ENCODE measurements at places on chromosomes 6 and 20.

- no peak for DNase-seq
Measured at GRCh38 chr6:123780021-123780420, 23.6 kb upstream of the NKAIN2 start.

GRCh38 chr20:63692436-63693082, 3.9 kb upstream of the TNFRSF6B start:
- DNase-seq: no peak

- no peak for DNase-seq
Measured at GRCh38 chr6:169472786-169473416, 219.3 kb upstream of the THBS2 start.

DNA sequence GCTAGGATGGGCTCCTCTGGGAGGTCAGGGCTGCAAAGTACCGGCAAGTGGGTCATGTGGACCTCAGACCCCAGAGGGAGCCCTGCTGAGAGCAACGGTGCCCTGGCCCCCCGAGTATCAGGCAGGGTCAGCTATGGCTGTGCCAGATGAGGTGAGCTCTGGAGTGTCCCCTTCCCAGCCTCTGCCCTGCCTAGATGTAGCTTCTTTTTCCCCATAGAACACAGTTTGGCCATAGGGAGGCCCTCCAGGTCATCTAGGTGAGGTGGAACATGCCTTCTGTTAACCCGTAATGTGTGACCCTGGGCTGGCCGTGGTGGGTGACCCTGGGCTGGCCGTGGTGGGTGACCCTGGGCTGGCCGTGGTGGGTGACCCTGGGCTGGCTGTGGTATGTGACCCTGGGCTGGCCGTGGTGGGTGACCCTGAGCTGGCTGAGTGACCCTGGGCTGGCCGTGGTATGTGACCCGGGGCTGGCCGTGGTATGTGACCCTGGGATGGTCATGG, 21.2 kb upstream of the PCMTD2 start:
- no peak for DNase-seq

- DNase-seq: no peak
Measured at GRCh38 chr6:139172567-139172966, 37.7 kb downstream of the HECA start.

- DNase-seq: no peak
Measured at GRCh38 chr6:132714160-132714559, 305 bp upstream of the VNN1 start.

GRCh38 chr20:50758469-50758868, 27.1 kb downstream of the PARD6B start:
- no peak for DNase-seq

GRCh38 chr20:19291024-19291817, 78.8 kb downstream of the SLC24A3 start:
- DNase-seq: no peak

DNA sequence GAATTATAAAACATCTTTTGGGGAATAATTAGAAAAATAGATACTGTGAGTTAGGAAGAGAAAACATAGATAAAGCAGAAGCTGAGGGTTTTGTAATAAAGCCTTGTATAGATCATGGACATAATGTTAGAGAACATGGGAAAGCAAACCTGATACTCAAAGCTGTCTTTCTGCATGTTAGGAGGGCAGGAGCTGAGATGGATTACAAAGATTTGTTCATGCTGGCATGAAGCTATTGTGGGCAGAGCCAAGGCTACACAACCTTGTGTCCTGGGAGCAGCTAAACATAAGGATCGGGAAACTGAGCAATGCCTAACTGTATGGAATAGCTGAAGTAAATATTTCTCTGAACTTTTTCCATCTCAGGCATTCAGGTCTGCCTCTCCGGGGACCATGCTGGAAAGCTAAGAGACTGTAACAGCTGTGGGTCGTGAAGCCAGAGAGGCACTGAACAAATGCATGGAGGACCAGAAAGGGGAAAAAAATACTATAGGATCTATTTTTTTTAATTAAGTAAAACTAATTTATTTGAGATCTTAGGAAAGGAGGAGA, 28.2 kb upstream of the CNKSR3 start:
- DNase-seq: no peak

DNA sequence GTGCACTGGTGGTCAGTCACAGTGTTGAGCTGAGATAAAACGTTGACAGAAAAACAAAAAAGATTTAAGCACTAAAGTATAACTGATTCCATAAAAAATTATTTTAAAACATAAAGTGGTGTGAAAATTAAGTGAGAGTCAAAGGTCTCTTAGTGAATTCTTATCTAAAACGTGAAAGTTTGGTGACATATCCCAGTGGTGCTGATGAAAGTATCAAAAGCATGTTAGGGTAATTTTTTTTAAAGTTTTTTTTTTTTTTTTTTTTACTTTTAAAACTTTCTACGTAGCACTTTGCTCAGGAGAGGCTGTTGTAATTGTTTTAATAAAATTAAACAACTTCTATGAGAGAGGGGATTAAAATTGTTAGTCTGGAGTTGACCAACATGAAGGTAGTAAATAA, 65.6 kb upstream of the TMEM30A start:
- DNase-seq: no peak

DNA sequence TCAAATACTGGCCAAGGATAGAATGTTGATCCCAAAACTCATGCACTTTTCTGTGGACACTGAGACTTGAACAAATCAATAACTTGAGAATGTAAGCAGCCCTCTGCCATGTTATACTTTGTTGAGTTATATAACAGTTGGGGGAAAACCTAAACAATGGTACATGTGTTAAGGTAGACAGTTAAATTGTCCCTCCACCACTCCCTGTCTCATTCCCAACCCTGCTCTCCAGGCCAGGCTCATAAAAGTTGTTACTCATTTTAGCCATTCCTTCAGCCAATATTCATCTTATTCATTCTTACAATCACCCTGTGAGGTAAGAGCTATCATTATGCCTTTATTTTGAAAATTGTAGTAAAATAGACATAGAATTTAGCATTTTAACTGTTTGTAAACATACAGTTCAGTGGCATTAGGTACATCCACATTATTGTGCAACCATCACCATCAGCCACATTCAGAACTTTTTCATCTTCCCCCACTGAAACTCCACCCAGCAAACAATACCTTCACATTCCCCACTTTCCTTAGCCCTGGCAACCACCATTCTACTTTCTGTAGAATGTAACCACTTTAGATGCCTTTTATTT, 38.2 kb upstream of the IER3 start:
- no peak for DNase-seq

DNA sequence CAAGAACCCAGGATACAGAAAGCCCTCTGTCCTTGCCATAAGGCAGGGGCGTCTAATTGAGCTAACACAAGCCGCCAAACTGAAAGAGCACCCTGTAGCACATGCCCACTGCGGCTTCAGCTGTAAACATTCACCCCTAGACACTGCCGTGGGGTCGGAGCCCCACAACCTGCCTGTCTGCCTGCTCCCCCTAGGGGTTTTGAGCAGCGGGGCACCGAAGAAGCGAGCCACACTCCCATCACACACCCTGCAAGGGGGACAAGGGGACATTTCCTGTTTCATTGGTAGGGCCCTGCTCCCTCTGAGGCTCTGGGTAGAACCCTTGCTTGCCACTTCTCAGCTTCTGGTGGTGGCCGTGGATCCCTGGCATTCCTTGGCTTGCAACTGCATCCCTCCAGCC, 45.2 kb upstream of the BCLAF1 start:
- DNase-seq: no peak

GRCh38 chr20:14208956-14209355, 128.5 kb downstream of the FLRT3 start:
- DNase-seq: no peak

DNA sequence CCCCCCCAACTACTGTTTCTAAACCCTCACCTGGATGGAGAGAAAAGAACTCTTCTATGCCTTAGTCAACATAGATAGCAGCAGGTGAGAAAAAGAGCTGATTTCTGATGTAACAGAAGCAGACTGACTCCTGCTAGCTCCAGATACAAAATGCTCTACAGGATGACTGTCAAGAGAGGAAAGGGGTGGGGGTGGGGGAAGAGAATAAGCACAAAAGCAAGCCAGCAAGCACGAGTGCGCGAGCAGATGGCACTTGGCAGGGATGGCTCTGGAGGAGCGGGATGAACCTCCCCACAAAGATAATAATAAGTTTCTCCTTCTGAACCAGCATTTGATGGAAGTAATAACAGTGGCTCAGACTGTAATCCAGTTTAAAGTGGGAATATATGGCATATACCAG, 45.6 kb upstream of the SPDEF start:
- DNase-seq: no peak

- peak; percentile 20 for DNase-seq
Measured at GRCh38 chr6:148972481-148972880, 225.7 kb downstream of the UST start.

GRCh38 chr6:34476447-34476846, 10.6 kb downstream of the PACSIN1 start:
- no peak for DNase-seq

GRCh38 chr6:101907356-101908217, 514.1 kb downstream of the GRIK2 start:
- no peak for DNase-seq

- DNase-seq: no peak
Measured at GRCh38 chr20:54228841-54229240, 21.0 kb downstream of the PFDN4 start.

GRCh38 chr6:133641104-133641503, 247.8 kb upstream of the TCF21 start:
- no peak for DNase-seq

DNA sequence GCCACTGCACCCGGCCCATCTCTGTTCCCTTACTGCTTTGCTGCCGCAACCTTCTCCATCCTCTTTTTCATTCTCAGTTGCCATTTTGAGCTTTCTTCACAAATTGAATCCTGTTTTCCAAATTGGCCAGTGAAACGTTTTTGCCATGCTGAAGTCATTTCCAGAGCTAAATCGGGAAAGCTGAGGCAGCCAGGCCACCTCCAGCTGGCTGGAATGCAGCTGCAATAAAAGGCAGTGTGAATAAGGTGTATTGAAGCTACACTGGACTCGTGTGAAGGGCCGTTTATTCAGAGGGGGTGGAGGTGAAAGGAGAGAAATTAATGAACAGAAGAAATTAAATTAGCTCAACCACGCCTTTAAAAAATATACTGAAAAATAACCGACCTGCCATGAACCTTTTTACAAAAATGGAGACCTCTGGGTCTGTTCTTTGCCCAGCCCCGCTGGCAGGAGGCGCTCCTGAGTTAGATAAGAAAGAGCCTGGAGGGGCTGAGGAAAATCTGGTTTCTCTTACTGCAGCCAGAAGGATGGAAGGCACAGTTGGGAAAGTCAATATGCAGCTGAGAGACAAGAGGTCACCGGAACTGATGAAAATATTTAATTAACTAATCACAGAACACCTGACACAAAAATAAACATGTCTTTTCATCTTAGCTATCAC, 283.9 kb downstream of the FOXC1 start:
- no peak for DNase-seq

- DNase-seq: no peak
Measured at GRCh38 chr20:46784436-46785127, 75.1 kb downstream of the SLC2A10 start.

- DNase-seq: no peak
Measured at GRCh38 chr6:156826290-156826955, 49.2 kb downstream of the ARID1B start.

DNA sequence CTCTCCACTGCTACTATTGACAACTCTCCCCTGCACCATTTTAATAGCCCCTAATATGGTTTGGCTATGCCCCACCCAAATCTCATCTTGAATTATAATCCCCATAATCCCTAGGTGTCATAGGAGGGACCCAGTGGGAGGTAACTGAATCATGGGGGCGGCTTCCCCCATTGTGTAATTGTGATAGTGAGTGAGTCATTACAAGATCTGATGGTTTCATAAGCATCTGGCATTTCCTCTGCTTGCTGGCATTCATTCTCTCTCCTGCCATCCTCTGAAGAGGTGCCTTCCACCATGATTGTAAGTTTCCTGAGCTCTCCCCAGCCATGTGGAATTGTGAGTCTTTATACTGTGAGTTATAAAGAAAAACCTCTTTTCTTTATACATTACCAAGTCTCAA, 74.1 kb upstream of the TCF21 start:
- no peak for DNase-seq

DNA sequence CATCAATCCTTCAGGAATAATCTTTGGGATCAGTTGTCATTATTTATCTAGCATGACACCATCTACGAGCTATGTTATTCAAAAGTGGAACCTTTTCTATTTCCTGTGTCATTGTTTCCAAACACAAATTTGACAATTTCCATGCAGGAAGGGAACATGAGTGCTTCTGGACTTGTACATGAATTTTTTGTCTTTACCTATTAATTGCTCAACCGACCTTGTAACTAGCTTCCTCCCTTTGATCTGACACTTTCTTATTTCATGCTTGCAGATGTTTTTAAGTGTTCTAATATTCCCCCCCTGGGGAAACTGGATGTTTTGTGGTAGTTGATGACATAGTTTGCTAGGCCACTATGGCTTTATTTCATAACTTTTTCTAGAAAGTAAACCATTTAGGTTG, 139.4 kb downstream of the BMP2 start:
- DNase-seq: no peak

GRCh38 chr6:12420626-12421025, 130.5 kb downstream of the EDN1 start:
- DNase-seq: no peak
